ENCODE measurements at places on chromosomes 1 and 21.

DNA sequence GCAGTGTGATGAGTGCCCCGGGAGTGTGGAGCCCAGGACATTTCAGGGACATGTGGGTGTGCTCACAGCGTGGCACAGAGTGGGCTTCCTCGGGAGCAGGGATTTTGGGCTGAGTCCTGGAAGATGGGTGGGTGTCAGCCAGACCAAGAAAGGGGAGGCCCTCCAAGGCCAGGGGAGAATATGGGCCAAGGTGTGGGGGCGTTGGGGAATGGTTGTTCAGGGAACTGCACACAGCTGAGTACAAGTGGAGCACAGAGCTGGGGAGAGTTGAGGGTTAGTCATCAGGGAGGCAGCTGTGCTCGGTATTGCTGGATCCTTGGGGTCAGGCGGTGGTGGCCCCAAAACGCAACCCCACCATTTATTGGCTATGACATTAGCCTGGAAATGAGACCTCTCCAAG lies 5.5 kb downstream of the POGK start:
- DNase-seq, result no peak

GRCh38 chr1:110012100-110012780 lies 22.2 kb upstream of the STRIP1 start:
- no peak for DNase-seq

GRCh38 chr1:116753312-116753711 lies 918 bp upstream of the CD2 start:
- no peak for DNase-seq

- DNase-seq, result peak; percentile 75
These were observed 227.3 kb upstream of the CSF3R start for GRCh38 chr1:36709869-36710481.

DNA sequence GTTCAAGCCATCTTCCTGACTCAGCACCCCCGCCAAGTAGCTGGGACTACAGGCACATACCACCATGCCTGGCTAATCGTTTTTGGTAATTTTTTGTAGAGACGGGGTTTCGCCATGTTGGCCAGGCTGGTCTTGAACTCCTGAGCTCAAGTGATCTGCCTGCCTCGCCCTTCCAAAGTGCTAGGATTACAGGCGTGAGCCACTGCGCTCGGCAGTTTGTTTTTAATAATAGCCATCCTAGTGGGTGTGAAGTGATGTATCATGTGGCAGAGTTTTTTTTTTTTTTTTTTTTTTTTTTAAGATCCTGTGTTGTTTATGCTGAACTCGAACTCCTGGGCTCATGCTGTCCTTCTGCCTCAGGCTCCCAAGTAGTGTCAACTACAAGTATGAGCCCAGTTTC lies 51.8 kb downstream of the SPEN start:
- no peak for DNase-seq

DNA sequence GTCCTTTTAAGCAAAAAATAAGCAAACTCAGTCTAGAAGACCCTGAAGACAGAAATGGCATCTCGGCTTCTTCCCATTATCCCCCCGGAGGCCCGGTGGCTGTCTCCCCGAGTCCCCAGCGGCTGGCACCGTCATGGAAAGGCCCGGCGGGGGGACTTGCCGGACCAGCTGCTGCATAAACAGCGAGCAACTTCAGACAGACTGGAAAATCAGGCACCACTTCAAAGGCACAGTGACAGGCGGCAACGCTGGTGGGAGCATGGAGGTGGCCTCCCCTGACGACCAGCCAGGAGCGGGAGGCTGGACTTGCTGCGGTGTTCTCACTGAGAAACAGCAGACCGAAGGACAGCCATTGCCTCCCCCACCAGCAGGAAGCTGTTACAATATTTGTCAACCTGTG lies 18.4 kb upstream of the C1QA start:
- peak; percentile 64 for DNase-seq

DNA sequence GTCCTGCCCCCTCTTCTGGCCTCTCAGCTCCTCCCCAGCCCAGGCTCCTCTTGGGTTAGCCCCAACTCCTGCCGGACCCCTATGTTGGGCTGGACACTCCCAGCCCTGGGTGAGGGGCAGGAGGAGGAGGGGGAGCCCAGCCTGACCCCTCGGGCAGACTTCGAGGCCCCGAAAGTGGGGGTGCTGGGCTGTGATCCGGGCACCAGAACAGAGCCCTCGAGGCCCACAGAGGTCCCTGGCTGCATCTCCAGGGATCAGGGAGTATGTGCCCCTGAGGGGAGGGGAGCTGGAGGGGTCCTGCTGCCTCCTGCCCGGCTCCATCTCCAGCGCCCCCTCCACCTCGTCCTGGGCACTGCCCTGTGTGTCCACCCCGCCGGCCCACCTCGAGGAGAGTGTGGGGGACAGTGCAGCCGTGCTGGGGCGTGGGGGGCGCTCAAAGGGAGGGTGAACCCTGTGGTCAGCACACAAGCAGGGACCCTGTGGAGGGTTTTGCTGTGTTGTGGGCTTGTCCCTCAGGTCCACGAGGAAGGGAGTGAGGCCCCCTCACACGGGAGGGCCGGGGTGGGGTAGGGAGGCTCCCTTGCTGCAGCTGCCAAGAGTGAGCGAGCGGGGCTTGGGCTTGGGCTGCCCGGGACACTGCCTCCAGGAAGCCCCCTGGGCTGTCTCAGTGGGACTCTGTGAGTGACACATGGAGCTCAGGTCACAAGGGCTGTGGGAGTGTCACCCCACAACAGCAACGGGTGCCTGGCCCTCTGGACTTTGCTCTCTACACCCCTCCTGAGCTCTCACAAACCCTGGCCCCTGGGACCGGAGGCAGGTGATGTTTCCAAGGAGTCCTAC lies 54.4 kb downstream of the COL18A1 start:
- no peak for DNase-seq

DNA sequence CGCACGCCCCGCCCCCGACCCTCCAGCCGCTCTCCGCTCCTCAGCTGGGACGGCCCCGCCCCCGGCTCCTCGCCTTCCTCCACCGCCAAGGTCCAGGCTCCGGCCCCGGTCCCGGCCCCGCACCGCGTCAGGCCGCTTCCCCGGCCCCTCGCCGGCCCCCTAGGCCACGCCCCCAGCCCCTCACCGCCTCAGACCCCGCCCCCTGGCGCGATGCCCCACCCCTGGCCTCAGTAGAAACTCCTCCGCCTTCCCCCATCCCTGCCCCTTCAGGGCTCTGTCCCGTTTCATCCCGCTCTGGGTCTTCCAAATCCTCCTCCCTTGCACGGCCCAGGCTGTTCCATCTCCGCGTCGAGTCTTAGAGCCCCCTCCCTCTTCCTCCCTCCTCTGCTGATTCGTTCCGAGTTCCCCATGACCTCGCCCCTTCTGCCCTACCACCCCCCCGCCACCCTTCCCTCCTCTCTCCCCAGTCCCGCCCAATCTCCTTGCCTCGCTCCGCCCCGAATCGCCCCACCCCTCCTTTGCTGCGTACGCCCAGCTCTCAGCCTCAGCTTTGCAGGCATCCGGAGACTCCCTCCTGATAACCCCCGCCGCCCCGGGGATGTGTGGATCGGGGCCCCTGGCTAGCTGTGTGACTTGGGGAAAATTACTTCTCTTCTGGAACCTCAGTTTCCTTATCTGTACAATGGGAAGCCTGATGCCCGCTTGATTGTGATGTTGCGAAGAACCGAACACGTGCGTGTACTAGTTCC lies 448 bp upstream of the ASAP3 start:
- DNase-seq, result peak; percentile 81

GRCh38 chr21:32192291-32193097 lies 86.4 kb downstream of the MIS18A start:
- no peak for DNase-seq

DNA sequence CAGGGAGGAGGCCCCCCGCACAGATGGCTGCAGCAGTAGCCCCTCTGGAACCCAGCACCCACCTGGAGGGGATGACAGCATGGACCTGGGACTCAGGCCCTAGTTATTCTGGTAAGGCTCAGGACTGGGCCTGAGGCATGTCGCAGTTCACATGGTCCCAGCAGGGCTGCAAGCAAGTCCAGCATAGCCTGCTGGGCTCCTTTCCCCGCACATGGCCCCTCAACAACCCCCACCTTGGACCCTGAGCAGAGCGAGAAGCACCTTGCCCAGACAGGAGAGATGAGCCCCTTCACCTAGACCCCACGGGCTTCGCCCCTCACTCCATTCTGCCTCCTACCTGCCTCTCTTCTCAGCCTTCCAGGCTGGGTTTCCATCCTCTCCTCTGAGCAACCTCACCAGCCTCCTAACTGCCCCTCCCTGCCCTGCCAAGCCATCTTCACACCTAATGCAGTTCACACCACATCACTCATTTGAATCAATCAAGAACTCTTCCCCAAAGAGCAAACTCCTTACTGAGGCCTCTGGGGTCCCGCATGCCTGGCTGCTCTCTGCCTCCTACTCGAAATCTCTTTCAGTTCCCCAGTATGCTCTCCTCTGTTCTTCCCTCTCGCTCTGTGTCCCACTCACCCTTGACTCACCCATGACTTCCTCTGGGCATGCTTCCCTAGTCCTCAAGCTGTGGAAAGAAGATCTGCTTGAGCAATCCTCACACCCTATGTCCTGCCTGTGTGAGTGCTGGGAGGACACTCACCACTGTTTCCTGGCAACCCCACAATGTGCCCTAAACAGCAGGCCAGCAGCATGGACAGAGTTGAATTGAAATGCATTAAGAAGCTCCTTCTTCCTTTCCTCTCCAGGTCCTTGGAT lies 9.4 kb upstream of the THEMIS2 start:
- no peak for DNase-seq

- DNase-seq, result no peak
These were observed 216.3 kb upstream of the ADGRL2 start for GRCh38 chr1:81584398-81584797.

DNA sequence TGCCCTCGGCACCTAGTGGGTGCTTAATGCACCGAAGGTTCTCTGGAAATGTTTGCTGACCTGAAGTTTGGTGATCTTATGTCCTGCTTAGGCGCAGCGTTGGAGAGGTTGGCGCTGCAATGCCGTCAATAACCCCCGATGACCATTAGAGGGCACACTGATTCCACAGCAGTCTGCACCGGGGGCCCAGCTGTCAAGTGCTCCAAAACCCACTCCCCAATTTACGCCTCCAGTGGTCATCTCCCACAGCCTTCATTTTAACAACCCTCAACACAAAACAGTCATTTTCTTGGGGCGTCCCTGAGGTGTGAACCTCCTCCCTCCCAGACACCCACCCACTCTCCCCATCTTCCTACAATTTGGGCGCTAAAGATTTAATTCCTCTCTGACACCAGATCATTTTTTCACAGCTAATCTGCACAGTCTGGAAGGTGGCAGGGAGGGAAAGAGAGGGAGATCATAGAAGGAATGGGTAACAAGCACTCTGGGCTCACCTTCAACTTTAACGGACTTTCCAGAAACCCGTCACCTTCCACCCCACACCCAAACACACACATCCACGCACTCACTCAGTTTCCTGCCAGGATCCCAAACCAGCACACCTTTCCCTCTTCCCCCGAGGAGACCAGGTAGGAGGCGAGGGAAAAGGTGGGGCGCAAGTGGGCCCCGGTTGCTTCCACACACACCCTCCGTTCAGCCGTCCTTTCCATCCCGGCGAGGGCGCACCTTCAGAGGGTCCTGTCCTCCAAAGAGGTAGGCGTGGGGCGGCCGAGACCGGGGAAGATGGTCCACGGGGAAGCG lies 570 bp upstream of the NPR1 start:
- no peak for DNase-seq

DNA sequence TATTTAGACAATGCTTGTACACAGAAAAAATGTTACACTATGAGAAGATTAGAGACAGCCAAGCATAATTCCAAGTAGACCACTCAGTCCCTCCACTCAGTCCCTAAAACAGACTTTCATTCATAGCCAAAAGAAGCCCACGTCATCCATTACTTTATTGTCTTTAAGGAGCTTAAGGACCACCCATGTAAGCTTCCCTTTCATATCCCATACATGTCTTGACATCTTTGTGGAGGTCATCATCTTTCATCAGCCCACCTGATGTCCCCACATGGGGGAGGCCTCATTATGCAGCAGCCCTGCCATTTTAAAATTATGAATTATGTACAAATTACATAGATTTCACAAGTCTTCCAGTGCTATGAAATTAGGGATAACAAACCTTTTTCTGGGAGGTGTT lies 92.6 kb upstream of the PALMD start:
- no peak for DNase-seq

DNA sequence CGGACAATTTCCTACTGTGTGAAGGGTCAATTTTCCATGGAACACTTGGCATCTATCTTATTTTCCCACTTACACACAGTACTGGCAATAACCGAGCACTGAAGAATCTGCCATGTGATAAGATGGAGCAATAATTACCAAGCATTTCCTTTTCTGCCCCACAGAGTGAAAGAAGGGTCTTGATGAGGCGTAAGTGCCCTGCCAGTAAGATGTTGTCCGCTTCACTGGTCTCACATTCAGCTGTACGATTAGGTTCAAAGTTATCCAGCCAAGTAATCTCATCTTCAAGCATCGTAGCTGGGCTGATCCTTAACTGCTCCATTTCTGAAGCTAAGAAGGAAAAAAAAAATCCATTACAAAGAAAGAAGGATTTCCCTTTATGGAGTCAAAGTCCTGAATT lies 67.8 kb downstream of the PCSK9 start:
- DNase-seq, result no peak

- DNase-seq, result no peak
These were observed 96.7 kb upstream of the QSOX1 start for GRCh38 chr1:180057883-180058396.
